Left ventricle myocardium inferior (tissue), 1 donor: ENCODE measurements at places on chromosomes 4 and X.

GRCh38 chrX:44431194-44431593 lies 87.7 kb upstream of the EFHC2 start:
- no peak for DNase-seq

GRCh38 chrX:53005327-53005726 lies 43.3 kb upstream of the GPR173 start:
- no peak for DNase-seq

DNA sequence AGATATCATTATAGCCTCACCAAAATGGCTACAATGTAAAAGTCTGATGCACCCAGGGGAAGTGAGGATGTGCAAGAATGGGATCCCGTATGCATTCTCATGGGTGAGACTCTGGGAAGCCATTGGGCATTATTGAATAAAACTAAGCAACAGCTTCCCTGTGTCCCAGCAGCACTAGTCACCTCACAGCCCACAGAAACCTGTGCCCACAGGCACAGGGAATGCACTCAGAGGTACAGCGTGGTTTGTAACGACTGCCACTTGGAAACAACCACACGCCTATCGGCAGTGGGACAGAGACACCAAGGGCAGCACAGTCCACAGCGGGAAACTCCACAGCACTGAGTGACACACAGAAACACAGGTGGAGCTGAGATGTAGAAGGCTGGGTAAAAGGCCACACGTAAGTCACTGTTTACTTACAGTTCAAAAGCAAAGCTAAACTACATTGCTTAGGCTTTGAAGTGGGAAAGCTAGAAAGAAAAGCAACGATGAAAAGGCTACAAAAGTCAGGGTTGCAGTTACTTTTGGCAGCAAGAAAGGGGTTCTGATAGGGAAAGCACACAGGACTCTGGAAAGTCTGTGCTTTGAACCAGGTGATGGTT lies 69.2 kb downstream of the HAUS3 start:
- DNase-seq = no peak

- no peak for DNase-seq
These were observed 13.8 kb downstream of the GJB1 start for GRCh38 chrX:71236836-71237235.

DNA sequence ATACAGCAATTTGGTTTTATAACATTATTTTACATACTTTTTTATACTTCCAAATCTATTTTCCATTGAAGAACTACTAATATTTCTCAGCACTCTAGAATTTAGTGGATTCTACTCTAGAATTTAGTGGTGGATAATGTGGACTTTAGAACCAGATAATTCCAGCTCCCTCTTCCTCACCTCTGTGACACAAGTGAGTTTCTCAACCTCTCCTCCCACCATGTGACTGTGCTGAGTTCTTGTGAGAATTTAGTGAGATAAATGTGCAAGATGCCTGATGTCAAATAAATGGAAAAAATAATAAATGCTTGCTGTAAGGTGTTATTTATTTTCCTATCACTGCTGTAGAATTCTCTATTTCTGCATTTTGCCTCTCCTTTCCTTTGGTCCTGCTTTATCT lies 107.3 kb downstream of the CPEB2 start:
- no peak for DNase-seq

GRCh38 chrX:23890933-23891332 lies 16.8 kb downstream of the APOO start:
- DNase-seq = no peak
